ENCODE measurements at places on chromosomes 5 and 9.
A peak's percentile ranks its signal among the peaks of the same experiment; 100 is the strongest.

- no peak for DNase-seq
Observed at GRCh38 chr9:136537411-136537810, 8.4 kb downstream of the NOTCH1 start.

GRCh38 chr5:179258001-179258921, 87.0 kb downstream of the ADAMTS2 start:
- DNase-seq, result no peak

DNA sequence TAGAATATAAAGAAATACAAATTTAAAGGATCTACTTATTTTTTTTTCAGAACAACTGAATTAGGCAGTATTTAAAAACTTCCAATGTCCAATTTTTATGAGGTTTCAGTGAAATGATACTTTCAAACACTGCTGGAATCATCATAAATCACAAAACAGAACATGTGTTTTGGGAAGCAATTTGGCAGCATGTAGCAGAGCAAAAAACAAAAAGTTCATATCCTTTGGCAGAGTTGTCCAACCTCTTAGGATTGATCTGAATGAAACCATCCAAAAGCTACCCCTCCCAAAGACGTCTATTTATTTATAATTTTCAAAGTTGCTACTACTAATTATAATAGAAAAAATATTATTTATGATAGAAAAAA, 192.4 kb upstream of the PUM3 start:
- DNase-seq, result no peak

DNA sequence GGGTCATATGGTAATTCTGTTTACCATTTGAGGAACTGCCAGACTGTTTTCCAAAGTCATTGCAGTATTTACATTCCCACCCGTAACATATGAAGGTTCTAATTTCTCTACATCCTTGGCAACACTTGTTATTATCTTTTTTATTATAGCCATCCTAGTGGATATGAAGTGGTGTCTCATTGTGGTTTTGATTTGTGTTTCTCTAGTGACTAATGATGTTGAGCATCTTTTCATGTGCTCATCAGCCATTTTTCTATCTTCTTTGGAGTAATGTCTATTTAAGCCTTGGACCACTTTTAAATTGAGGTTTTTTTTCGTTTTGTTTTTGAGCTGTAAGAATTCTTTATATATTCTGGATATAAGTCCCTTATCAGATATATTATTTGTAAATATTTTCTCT, 132.8 kb upstream of the RUSC2 start:
- no peak for DNase-seq

DNA sequence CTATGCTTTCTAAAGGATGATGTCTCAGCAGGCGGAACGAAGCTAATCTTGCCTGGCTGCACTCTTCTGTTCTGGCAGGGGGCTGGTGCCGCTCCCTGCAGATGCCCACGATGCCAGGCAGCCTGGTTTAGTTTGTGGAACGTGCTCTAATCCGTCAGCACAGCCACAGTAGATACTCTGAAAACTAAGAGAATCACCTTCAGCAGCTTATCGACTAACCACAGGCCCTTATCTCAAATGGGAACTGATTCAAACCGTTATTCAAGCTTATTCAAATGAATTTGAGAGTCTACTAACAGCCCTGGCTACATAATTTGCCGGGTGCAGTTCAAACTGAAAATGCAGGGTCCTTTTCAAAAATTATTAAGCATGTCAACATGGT, 246.6 kb upstream of the ANKRD55 start:
- no peak for DNase-seq

DNA sequence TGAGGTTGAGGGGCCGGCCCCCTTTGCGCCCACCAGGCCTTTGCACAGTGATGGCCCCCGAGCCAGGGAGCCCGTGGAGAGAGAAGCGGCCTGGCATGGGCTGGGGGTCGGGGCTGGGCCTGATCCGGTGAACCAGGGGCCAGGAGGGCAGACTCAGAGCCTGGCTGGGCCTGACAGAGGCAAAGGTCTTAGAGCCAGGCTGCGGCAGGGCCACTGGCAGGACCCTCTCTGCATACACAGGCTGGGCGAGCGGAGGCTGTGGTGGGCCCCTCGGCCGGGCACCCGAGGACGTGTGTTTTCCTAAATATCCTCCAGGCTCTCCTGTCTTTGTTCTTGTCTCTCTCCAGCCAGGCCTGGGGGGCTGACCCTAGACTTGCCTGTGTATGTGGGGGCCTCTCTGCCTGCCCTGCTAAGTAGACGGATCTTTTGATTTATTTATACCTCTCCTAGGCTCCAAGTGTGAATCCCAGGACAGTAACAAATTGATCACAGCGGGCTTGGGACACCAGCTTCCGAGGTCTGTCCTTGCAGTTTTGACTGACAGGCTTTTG, 933 bp downstream of the NEK6 start:
- DNase-seq, result no peak

DNA sequence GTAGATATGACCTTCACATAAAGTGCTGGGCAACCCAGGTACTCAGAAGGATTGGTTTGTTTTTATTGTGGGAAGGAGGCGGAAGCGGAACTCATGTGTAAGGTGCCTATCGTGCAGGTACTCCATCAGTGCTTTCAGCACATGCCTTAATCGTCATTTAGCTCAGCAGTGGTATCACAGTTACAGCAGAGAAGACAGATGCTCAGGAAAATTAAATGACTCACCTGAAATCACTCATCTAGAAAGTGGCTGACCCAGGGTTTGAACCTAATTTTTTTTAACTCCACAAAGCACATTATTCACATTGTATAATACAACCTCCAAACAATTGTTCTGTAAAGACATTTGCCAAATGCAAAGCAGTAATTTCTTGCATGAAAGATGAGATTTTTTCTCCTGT, 2.2 kb downstream of the C5orf46 start:
- no peak for DNase-seq

- DNase-seq, result no peak
Observed at GRCh38 chr5:124537107-124537506, 209.3 kb downstream of the ZNF608 start.

- no peak for DNase-seq
Observed at GRCh38 chr9:4515958-4516375, 25.7 kb downstream of the SLC1A1 start.

DNA sequence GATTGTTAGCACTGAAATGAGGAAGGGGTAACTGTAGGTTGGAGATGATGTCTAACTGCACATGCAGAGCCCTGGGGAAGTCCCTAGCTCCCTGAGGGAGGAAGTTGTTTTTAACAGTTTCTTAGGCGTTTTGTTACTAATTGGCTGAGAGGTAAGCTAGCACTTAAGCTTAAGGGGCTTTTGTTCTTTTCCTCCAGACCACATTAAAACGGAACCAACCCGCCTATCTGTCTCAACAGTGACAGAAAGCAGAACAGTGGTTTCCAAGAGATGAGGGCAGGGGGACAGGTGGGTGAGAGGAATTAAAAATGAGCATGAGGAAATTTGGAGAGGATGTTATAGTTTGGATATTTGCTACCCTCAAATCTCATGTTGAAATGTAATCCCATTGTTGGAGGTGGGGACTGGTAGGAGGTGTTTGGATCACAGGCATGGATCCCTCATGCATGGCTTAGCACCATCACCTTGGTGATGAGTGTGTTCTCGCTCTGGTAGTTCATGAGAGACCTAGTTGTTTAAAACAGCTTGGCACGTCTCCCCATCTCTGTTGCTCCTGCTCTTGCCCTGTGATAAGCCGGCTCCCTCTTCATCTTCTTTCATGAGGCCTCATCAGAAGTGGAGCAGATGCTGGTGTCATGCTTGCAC, 38.9 kb downstream of the LYRM7 start:
- no peak for DNase-seq

GRCh38 chr9:38692707-38693106, 27.2 kb downstream of the FAM240B start:
- DNase-seq, result no peak

GRCh38 chr9:114413861-114414301, 26.1 kb upstream of the AKNA start:
- no peak for DNase-seq

- no peak for DNase-seq
Observed at GRCh38 chr5:35939639-35940038, 1.2 kb upstream of the CAPSL start.

DNA sequence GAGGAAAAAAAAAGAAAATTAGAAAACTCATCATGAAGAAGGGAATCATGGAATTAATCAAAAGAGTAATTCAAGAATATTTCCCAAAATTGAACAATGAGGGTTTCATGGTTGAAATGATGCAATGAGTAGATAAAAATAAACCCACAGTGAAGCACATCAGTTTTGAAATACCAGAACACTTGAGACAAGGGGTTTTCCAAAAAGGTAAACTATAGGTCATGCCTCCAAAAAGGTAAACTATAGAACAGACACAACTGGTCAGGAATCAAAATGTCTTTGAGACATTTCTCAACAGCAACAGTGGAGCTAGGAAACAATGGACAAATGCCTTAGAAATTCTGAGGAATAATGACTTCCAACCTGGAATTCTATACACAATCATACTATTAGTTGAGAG, 60.2 kb upstream of the PCSK5 start:
- no peak for DNase-seq

GRCh38 chr9:13971966-13972655, 341.8 kb downstream of the NFIB start:
- no peak for DNase-seq

GRCh38 chr5:174064171-174064570, 18.7 kb downstream of the NSG2 start:
- no peak for DNase-seq

- no peak for DNase-seq
Observed at GRCh38 chr5:127400946-127401670, 110.5 kb downstream of the MEGF10 start.

DNA sequence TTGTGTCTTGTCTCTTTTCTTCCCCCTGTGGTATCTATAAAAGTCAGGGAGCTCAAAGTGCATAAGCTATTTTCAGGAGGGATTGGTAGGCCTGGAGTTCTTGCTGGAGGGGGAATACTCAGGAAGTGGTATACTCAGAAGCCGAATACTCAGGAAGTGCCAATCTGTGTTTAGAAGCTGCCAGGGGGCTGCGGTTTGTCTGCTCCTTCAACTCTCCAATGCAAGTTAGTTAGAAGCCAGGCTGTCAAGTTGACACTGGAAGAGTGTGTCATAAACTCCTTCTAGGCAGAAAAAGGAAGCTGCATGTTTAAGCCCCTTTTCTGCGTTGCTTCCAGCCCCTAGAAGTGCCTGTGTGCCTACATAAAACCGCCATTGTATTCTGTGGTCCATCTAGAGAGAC, 366.5 kb downstream of the TAF11L14 start:
- no peak for DNase-seq

- peak; percentile 36 for DNase-seq
Observed at GRCh38 chr9:90801241-90801972, at the start of gene SYK. TSS of gene SYK (plus strand) at chr9:90801819. CDS start at chr9:90843899, 42,080 bp downstream.

DNA sequence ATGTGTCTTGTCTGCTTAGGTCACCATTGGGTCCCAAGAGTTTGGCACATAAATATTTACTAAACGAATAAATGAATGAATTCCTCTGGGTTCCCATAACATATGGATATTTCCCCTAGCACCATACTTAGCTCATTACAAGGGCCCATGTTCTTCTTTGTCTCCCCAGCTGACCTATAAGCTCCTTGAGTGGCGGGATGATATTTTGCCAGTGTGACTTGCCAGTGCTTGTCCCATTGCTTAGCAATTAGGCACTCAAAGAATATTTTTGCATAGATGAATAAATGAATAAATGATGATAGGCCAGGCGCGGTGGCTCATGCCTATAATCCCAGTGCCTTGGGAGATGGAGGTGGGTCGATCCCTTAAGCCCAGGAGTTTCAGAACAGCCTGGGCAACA, 16.9 kb upstream of the CTNNA1 start:
- DNase-seq, result no peak

DNA sequence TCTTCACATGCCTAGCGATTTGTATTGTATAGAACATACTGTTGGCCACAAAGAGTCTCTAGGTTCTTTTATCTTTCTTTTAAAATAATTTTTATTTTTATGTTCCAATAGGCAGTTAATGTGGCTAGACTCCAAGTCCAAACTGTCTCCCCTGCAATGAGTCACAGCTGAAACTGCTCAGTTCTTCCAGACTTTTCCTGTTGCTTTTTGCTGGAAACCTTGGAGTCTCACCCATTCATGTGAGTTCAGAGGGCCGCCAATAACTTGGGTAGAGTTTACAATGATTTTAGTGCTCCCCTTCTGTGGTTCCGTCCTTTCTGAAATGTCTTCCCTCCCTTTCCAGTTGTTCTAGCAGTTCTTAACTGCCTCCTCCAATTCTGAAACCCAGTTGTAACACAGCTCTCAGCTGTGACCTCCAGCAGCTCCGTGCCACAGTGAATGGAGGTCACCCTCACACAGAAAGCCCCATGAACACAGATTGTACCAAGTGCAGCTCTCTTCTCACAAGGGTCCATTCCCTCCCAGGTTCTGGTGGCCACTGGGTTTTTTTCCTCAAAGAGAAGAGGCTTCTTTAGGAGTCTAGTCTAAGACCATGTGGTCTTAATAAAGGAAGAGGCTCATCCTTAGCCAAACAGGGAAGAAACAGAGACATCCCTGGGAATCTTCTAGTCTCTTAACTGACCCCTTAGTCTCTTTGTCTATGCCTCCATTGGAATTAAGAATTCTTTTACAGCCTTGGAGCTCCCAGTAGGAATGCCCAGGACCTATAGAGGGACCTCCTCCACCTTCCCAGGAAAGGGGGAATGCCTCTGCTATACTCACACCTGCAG, 198.5 kb downstream of the SPOCK1 start:
- no peak for DNase-seq

DNA sequence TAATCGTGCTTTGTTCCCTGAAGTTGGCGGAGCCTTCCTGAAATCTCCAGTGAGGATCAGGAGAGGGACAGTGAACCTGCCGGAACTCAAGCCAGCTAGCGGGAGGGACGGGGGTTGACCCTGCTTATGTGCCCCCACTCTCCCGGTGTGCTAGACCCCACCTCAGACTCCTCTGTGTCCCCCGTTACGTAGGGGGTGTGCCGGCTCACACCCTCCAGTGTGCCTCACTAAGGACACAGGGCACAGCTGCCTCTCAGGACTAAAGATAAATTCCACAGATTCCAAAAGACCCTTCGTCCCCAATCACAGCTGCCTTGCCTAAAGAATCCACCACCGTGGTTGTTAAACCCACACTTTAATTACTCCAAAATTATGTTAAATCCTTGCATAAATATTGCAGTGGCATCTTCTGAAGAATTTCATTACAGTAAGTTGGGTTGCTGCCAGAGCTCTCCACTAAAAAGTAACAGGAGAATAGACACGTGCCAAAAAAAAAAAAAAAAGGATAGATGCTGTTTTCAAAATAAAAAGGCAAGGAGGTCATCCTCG, 73.7 kb downstream of the GTF3C4 start:
- DNase-seq, result no peak

GRCh38 chr5:45110399-45110798, 301.7 kb downstream of the MRPS30 start:
- DNase-seq, result no peak

Measured in NCI-H1930 (cell line).